ENCODE measurements at places on chromosomes 2 and 18.

DNA sequence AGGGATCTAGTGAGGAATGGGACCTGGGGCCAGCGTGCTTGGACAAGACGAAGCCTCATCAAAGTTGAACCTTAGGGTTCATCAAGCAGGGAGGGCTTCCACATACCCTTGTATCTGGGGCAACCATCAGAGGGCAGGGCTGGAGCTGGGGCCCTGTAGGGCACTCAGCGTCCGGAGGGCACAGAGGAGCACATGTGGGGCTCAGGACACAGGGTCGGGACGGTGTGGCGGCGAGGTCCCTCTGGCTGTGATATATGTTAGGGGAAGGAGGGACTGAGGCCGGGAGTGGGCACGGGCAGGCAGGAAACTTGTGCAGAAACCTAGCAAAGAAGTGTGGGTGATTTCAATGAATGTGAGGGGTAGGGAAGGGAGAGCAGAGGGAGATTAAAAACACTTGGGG lies 244.0 kb downstream of the AGAP1 start:
- no peak for DNase-seq

DNA sequence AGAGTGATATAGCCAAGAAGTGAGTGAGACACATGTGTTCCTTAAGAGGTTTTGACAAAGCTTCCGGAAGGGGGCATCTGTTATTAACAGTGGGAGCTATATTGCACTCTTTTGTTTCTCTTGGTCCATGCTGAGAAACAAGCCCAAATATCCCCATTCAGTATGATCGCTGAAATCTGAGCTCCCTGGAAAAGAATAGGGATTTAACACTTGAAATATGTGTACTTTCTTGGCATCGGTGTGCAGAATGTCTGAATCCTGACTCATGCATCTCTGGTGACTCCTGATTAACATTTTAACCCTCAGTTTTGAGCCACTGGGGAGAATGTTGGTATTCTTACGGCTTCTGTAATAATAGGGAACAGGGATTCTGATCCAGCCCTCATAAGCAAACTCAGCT lies 448.1 kb downstream of the TSN start:
- no peak for DNase-seq

DNA sequence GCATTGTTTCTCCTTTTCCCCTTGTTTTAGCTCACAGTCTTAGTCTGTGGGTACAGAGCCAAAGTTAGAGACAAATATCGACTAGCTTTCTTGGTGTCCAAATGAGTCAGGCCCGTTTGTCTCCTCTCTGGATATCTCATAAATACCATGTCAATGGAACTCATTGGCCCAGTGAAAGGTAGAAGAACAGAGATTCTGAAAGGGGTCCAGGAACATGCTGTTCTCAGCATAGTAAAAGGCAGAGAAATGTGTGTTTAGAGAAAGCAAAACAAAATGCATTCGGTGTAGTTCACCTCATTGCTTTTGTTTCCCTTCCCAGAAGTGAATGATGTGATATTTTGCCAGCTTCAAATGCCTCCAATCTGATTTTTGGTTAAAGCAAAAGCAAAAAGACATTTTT lies 238.6 kb upstream of the SLC8A1 start:
- DNase-seq = no peak

GRCh38 chr2:101560780-101561315 lies 85.9 kb upstream of the RFX8 start:
- DNase-seq = no peak

- DNase-seq = no peak
Measured at GRCh38 chr2:127585270-127585807, 49.9 kb downstream of the MYO7B start.

DNA sequence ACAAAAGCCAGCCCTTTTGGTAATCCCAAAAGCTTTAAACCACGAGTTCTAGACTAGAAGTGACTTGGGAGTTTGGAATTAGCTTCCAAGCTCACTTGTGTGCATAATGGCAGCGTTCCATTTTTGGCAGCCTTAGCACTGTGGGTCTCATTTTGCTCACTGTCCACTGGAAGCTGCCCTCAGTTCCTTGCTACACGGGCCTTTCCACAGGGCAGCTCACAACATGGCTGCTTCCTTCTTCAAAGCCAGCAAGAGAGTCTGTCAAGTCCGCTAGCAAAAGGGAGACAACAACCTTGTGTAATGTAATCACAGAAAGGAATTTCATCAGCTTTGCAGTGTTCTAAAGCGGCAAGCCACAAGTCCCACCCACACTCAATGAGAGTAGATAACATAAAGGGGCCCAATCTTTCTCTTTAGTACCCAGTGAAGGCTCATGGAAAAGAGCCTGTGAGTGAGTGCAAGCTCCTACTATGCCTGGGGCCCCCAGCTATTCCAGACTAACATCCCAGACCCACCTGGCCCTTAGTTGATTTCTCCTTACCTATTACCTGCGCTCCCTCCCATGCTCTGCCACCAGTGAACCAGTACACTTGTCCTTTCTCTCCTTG lies 239.7 kb upstream of the FBXO11 start:
- no peak for DNase-seq

DNA sequence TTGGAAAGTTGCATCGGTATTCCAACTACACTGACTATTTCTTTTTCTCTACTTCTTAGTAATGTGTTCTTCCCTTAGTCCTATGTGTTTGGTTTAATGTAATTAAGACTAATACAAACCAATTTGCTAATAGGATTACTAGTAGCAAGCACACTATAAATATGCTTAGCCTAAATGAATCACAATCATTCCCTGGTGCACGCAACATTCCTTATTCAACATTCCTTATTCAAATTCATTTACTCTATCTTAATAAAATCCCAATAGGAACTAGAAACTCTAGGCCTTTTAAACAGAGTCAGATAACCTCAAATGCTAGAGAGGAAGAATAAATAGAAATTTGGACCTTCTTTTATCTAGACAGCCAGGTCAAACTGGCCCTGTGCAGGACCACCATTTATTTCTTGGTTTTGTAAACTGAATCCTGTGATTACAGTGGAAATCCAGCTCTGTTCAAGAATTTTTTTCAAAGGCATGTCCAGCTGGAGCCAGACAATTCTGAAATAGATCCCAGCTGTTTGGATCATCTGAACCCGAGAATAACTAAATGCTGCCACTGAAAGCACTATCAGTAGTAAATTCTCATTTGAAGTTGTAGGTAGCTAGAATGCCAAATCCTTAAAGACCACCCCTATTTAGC lies 103.1 kb downstream of the PPP1R1C start:
- DNase-seq = no peak

DNA sequence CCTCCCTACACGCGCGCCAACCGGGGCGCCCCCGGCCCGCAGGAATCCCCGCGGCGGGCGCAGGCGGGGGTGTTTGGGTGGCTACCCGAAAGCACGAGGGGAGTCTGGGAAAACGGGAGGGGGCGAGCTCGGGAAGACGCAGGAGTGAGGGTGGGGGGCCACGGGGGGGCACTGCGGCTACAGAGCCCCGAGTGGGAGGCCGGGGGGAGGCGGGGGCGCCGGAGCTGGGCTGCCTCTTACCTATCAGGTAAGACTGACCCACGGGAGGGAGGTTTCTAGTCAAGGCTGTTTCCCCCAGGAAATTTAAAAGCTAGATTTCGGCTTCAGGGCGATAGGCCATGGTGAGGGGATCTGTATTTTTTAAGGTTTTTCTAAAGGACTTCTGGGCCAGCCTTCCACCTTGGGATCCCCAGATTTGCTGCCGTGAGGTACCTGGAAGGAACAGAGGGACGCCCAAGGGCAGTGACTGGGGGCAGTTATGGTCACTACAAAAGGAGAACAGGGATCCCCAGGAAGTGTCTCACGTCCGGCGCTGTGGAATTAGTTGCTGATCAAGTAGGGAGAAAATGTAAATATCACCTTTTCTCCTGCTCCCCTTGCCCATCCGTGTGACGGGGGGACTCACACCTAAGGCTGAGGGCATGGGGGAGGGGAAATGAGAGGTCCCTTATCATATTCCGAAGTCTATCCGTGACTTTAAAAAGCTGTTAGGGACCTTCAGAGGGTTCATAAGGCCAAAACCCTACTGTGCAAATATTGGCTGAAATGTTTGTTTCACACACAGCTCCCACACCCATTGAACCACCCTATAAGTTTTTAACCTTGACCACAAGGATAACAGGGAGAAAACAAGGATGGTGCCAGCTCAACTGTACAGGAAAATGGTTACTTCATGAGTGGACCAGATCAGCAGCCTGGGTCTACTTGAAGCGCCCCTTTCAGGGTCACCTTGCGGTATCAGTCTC lies 638 bp upstream of the IRS1 start:
- no peak for DNase-seq

DNA sequence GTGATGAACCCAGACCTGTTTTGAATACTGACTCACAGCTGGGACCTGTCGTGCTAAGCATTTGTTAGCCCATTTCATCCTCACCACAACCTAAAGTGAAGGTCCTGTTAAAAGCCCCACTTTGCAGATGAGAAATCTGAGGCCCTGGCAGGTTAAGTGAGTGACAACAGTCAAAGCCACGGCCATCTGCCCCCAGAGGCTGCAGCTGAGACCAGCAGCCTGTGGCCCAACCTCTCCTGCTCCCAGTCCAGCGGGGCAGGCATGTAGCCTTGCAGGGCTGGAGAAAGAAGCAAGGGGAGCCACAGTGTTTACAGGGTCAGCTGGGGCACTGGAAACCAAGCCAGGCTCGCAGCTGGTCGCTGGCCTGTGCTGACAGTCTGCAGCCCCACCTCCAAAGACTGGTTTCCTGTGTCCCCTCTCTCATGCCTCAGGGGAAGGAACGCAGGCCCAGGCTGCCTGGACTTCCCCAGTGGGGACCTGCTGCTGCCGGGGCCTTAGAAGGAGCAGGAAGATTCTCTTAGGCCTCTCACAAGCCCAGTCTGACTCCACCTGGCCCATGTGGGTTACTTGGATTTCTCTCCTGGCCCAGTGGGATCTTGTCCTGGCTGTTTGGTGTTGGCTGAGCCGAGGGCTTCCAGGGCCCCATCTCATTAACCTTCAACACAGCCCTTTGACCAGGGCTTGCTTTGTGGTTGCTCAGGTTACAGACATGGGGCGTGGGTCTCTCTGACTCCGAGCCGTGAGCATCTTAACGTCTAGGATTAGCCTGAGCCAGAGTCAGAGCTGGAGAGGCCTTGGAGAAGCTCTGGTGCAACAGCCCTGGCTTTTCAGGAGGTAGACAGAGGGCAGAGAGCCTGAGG lies 1.7 kb downstream of the INPP5D start:
- DNase-seq = no peak
